Activated CD4-positive, CD25-positive, alpha-beta regulatory T cell treated with anti-CD3 and anti-CD28 coated beads, Interleukin-2, amount 50 U/mL, for 16 hours (primary cell): ENCODE measurements at places on chromosomes 7 and 10.

GRCh38 chr7:42090806-42091205 lies 146.2 kb downstream of the GLI3 start:
- no peak for DNase-seq

- no peak for DNase-seq
Observed at GRCh38 chr10:30063099-30063498, 3.7 kb upstream of the JCAD start.

DNA sequence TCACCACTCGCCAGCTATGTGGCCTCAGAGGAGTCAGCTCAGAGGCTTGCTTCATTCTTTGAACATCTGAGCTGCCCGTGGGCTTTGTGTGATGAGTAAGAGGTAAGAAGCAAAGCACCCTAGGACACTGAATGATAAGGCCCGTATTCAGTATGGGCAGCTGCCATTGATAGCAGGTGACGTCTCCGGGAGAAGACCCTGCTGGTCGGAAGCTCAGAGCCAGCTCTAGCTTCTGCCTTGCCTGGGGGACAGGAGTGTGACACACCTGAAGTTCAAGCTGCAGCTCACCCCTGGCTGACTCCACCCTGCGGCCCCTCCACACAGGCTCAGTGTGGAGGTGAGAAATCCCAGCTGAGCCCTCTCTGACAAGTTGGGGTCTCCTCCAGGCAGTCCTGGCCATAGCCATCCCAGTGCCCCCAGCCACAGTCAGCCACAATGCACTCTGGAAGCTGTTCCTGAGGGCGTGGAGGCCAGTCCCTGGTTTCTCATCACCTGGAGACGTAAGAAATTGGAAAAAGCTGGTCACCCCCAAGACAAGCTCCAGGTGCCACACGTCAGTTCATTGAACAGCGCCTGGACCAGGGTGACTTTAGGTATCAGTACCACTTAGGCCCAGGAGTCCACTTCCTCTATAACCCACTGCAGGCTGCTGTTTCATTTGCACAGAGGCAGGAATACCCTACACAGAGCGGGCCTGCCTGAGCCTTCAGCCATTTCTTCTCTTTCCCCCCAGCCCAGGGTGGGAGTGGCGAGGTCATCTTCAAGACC lies 164.9 kb upstream of the RHEB start:
- no peak for DNase-seq

DNA sequence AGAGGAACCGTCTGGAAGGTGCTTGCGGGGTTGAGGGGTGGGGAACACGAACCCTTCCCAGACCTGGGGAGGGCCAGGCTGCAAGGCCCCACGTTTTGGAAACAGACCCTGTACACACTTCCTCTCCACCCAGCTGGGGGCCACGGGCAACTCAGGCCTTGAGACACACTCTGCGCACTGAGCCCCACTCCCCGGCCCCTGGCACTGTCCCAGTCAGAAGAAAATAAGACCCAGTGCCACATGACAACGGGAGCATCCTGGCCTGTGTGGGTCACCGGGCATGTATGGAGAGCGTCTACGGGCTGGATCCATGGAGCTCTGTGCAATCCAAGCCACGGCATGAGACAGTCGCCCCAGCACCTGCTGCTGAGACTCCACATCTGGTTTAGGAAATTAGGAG lies 63.7 kb downstream of the CARD11 start:
- no peak for DNase-seq

- DNase-seq = no peak
Observed at GRCh38 chr7:107148721-107149120, 20.1 kb upstream of the HBP1 start.
